ENCODE measurements at places on chromosomes 11 and 22.

DNA sequence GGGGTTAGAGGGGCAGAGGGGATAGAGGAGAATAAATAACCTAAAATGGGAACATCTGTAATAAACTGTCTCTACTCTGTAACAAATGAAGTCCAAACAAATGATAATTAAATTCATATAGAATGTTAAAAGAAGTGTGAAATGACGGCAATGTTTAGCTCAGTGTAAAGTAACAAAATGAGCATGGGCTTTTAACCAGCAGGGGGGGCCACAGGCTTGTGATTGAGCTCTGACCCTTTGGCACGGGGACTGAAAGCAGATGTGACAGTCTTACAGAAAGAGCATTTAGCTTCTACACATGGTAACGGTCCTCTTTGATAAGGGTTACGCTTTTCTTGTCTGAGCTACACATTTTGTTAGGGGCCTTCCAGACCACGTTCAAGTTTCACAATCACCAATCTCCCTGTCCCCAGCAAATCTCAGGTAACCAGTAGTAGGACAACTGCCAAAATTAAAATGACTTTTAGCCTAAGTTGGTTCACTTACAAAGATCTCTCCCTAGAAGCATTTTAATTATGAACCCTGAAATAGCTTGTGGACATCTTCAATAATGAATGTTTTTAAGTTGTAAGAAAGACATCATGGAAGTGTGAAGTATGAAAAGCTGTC lies 262.5 kb downstream of the DCDC1 start:
- no peak for DNase-seq

DNA sequence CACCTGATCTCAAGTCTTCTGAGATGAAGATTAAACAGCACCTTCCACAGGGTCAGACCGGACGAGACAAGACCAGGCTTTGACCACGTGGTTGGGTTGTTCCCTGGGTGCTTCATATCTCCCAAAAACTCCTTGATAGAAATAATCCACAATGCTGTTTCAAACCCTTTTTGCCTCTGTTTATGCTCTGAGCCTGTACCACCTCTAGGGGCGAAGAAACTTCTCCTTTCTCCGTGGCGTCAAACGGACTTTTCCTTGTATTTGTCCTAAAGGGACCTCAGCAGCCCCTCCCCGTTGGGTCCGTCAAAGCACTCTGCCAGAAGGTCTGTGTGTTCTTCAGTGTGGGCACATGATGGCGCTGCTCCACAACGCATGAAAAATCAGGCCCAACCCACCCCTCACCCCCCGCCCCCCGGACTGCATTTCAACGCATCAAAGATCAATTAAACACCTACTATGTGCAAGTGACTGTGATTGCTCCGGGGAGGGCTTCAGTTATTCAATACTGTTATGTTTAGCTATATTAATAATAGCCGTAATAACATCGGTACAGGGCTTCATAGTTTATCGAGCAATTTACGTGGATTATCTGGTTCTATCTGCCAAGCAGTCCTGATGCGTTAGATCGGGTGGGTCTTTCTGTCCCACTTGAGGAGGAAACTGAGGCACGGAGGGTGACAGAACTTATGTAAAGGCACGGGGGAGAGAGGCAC lies 17.3 kb upstream of the EIF3D start:
- DNase-seq: no peak

GRCh38 chr11:96949464-96949863 lies 559.7 kb downstream of the JRKL start:
- DNase-seq: no peak

DNA sequence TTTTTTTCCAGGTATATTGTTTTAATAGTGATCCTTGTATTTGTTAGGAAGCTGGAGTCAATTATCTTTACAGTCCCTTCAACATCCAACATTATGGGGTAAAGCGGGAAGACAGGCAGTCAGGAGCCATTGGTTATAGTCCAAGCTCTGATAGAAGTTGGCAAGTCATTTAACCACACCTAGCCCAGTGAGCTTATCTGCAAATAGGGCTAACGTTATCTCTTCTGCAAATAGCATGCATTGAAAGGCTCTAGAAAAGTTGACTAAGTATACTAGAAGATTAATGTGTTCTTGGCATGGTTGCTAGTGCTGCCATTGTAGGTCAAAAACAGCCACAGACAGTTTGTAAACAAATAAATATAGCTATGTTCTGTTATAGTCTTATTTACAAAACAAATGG lies 520.7 kb downstream of the OPCML start:
- DNase-seq: no peak

DNA sequence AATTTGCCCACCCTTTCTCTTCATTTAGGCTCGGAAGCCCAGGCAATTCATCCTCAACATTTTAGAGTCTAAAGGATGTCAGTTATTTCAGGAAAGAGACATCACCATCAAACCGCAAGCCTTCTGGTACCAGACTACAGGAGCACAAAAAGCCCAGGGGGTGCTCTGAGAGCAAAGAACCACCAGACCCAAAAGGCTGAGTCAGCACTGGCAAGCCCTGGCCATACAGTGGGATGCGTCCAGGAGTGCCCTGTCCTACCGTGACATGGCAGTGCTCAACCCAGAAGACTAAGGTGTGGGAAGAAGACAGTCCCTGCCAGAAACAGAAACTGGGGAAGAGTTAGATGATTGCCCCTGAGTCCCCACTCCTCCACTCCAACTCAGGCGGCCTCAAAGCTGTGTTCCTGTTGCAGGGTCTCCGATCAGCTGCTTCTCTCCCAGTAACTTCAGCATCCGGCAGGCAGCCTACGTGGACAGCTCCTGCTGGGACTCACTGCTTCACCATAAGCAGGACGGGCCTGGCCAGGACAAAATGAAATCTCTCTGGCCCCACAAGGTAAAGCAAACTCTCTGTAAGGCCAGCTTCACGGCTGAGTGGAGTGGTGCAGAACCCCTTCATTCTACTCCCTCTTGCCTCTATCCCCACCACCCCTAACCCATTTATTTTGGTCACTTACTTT lies 1.5 kb downstream of the PANX3 start:
- no peak for DNase-seq

- no peak for DNase-seq
These were observed at the start of gene OR4D10 for GRCh38 chr11:59473015-59473414. TSS of gene OR4D10 (plus strand) at chr11:59473315. CDS start at chr11:59477430, 4,115 bp downstream.

DNA sequence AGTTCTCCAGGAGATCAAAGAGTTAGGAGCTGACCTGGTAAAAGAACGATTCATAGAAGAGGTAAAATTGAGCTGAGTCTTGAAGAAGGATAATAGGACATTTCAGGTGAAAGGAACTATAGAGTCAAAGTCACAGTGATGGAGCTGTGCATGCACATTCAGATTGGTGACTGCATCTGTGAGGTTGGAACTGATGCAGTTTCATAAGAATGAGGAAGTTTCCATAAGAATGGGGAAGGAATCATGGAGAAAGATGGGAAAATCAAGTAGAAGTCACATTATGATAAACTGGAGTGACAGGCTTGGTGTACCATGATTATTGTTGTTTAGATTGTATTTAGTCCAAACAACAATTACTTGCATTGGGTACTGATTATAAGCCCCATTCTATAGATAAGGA lies 232.2 kb downstream of the FAM76B start:
- no peak for DNase-seq

GRCh38 chr11:68297812-68298658 lies 14.4 kb upstream of the LRP5 start:
- peak; percentile 43 for DNase-seq

- DNase-seq: no peak
These were observed 16.1 kb upstream of the TMEM123 start for GRCh38 chr11:102468616-102469195.

GRCh38 chr22:46425016-46425415 lies 89.5 kb downstream of the TRMU start:
- DNase-seq: no peak
